T-helper 22 cell (primary cell): ENCODE measurements at places on chromosomes 3 and 15.

GRCh38 chr3:10555263-10555662, 49.9 kb upstream of the ATP2B2 start:
- no peak for DNase-seq

DNA sequence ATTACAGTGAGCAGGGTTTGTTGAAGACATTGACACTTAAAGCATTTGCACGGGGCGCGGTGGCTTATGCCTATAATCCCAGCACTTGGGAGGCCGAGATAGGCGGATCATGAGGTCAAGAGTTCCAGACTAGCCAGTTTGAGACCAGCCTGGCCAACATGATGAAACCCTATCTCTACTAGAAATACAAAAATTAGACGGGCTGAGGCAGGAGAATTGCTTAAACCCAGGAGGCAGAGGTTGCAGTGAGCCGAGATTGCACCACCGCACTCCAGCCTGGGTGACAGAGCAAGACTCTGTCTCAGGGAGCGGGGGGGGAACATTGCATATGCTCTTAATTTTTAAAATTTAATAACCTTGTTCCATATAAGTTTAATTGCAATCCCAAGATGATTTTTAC, 11.9 kb downstream of the STT3B start:
- no peak for DNase-seq

DNA sequence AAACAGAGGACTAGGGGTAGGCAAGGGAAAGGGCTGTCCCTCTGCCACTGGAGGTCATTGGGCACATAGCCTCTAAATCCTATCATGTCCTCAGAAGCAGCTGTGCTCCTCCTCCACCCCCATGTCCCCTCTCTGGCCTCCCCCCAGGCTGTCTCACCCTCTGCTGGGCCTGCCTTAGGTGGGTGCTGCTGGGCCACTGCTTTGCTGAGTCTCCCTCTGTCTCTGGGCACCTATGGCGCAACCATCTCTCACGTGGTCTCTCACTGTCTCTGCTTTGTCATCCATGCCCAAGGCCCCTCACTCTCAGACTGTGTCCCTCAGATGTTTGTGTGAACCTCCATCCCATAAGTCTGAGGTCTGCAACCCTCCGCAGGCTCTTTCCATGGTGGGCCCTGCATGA, 35.0 kb upstream of the IQCF6 start:
- no peak for DNase-seq

DNA sequence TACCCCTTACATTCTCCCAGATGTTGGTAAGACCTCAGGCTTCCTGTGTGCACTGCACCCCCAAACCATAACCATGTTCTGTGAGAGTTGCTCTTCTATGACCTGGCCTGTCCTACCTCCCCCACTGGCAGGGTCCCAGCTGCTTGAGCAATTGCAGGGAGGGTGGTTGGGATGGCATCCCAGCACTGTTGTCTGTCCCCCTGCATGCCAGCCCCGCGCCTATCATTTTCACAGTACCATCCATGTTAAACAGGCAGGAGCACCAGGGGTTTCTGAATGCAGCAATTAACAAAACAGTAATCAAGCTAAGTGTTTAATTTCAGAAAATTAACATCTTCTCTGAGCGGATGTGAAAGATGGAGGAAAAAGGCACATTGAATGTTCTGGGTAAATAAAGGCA, 345.5 kb downstream of the EPHB1 start:
- no peak for DNase-seq

DNA sequence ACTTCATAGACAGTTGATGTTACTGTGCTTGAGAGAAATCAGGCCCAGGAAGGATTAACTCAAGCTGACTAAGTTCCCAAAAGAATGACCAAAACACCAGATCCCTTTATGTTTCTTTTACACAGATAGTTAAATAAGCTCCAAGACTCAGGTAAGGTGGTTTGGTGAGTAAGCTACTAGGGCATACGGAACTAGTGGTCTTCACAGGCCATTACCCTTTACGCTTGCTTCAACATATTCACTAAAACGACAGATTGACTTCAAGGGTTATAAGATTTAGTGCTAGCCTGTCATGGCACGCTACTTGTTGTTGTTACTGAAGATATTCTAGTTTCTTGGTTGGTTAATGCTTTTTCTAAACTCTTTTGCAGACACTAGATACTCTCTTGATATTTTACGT, 369.3 kb downstream of the LPP start:
- no peak for DNase-seq

DNA sequence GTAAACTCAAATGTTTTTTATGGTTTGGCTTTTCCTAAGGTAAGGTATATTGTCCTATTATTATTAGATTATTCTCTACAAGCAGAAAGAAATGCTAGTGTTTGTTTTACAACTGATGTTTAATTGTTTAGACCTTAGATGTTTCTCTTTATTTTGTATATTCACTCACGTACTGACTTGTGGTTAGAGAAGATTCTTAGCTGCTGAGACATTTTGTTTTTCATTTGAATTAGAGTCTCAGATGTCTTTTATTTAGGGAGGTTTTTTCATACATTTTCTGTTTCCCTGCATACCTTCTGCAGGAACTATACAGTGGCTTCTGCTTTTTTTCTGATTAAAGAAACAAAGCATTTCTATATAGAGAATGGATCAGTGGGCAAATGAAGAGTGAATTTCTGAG, 110.9 kb downstream of the MYRIP start:
- DNase-seq, result no peak

GRCh38 chr3:159583662-159584061, 405.0 kb upstream of the IL12A start:
- no peak for DNase-seq

DNA sequence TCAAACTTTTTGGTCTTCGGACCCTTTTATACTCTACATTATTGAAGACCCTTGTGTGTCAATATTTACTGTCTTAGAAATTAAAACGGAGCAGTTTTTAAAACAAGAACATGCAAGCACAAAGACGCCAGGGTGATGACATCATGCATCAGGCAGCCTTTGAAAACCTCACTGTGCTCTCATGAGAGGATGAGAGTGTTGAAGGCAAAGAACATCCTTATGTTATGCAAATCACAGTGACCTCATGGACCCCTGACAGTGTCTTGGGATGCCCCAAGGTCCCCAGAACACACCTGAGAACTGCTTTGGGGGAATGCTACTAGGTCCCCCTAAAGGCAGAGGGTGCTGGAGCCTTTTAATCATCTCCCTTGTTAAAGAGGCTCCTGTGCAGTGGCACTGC, 51.6 kb downstream of the CHDH start:
- no peak for DNase-seq

- no peak for DNase-seq
These were observed 137.9 kb downstream of the MINAR1 start for GRCh38 chr15:79570004-79570403.

DNA sequence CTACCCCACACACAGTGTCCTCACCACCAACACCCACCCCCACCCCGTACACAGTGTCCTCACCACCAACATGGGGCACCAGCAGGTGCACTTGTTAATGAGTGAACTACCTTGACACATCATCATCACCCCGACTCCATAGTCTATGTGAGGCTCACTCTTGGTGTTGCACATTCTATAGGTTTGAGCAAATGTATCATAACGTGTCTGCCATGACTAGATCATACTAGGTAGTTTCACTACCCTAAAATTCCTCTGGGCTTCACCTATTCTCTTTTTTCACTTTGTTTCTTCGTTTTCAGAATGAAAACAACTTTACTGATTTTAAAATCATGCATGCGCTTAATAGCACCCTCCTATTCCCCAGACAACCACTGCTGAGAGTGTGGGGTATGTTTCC, 102.6 kb upstream of the SLC6A6 start:
- DNase-seq, result no peak

GRCh38 chr3:54535619-54536018, 392.2 kb downstream of the LRTM1 start:
- no peak for DNase-seq

DNA sequence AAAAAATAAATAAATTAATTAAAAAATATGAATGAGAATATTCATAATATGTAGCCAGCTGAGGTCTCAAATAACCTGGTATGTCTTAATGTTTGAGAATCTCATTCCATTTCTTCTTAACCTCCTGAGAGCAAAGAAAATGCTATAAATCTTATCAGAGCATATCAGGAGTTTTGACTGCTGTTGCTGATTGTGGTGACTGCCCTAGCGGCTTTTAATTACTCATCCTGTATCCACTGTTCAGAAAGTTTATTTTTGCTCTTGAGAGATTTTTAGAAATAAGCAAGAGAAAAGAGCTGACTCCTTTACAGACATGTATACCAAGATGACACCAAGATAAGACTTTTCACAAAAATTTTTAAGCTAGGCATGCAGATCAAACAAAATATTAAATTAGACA, 454.8 kb upstream of the CBLB start:
- DNase-seq, result no peak

DNA sequence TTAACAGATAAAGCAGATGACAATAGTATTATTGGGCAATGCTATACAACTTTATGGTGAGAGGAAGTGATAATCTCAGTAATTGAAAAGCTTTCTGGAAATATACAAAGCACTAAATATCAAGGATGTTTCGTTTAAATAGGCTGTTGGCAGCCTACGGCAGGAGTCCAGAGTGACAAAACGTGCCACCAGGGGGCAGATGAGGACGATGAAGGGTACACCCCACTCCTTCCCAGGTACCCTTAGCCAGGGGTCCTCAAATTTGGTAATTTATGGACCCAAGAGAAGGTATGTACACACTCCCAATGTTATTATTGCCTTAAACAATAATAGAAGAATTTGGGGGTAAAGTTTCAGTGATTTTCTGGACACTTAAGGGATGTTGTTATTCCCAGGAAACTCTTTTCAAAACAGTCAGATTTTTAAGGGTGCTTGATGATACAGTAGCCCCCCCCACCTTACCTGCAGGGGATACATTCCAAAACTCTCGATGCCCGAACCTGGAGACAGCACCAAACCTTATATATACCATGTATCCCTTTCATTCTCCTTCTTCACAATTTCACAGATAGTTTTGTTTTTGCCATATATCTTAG, 1.4 kb upstream of the MAGEL2 start:
- no peak for DNase-seq

- DNase-seq, result no peak
These were observed 3.6 kb downstream of the APBA2 start for GRCh38 chr15:28889346-28889745.

DNA sequence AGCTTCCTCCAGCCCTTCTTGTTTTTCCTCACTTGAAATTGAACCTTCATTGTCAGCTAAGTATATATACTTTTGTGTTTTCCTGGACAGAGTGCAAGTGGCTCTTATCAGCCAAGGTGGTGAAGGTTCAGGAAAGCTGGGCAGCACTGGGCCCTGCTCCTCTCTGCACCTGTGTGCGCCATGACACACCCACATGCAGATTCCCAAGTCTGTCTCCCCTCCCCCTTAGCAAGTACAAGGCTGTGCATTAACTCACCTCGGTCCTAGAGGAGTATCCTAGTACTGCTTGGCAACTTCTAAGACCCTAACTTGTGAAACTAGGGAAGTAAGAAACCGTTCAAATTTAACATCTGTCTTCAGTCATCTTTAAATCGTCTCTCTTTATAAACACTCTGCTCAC, 85.8 kb downstream of the SLC49A4 start:
- DNase-seq, result no peak

DNA sequence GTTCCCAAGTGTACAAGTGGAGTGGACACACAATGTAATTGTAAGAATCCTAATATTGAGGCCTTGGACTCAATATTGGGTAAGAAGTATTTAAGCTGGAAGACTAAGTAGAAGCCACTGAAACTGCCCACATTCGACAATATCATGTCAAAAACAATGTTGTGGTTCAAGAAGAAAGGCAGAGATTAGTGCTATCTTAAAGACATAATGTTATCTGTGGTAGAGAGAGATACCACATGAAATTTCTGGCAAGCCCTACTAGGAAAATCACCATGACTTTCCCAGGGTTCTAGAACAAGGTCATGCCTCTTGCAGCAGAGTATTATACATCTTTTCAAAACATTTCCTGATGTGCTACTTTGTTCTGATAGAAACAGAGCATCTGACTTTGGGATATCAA, 192.6 kb downstream of the RAP2B start:
- no peak for DNase-seq

DNA sequence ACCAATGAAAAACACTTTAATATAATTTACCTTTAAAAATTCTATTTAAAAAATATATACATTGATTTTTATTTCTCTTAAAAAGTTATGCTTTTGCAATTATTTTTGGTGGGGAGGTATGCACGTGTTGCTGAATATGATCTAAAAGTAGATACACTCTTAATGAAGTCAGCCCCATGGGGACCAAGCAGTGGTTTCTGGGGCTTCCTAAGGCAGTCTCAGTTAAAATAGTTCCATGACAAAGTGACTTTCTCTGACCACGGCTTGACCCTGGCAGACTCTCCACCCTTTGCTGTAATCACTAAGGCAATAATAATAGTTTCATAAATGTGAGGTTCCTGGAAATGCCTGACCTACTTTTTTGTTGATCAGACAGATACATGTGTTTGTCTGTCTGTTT, 50.4 kb downstream of the CCR4 start:
- no peak for DNase-seq
